Activated T-cell treated with anti-CD3 and anti-CD28 coated beads for 48 hours (primary cell): ENCODE measurements at places on chromosomes 11 and 22.
A peak's percentile ranks its signal among the peaks of the same experiment; 100 is the strongest.

GRCh38 chr11:130485983-130486382 is 37.5 kb downstream of the ADAMTS15 start:
- no peak for DNase-seq

GRCh38 chr11:119619665-119620064 is 109.3 kb downstream of the NECTIN1 start:
- no peak for DNase-seq

DNA sequence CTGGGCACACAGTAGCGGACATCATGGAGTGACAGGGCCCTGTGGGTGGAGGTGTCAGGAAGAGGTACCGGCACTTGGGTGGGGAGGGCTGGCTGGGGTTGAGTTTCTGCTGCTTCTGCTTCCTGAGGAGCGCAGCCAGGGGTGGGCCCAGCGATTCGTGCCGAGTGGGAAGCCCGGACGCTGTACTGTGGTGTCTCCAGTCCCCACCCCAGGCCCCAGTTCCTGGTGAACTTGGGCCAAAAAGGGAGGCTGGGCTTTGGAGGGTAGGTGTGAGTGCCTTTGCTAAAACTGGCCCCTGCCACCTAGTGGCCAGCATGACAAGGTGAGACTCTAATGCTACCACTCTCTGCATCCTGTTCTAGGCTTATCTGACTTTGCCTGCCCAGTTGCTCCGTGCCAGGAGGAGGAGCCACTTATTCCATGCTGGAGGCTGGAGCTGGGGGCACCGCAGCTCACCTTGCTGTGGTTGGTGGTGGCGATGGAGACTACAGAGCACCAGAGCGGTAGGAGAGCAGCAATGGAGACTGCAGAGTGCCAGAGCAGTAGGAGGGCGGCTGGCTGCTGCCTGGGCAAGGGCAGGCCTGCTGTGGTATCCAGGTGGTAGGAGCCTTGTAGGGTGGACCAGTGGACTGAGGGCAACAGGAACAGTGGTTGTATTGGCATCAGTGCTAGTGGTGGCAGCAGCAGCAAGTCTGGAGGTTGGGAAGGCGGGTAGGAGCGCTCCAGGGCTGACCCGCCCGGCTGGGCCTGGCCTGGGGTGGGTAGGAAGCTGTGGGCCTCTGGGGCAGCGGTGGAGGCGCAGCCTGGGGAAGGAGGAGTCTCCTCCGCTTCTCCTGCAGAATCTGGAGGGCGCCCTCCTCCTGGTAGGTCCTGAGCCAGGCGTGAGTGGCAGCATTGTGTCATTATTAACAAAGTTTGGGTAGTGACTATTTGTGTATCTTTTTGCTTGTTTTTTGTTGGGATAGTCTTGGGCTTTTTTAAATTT is 2.2 kb upstream of the RFPL2 start:
- DNase-seq: peak; percentile 18

DNA sequence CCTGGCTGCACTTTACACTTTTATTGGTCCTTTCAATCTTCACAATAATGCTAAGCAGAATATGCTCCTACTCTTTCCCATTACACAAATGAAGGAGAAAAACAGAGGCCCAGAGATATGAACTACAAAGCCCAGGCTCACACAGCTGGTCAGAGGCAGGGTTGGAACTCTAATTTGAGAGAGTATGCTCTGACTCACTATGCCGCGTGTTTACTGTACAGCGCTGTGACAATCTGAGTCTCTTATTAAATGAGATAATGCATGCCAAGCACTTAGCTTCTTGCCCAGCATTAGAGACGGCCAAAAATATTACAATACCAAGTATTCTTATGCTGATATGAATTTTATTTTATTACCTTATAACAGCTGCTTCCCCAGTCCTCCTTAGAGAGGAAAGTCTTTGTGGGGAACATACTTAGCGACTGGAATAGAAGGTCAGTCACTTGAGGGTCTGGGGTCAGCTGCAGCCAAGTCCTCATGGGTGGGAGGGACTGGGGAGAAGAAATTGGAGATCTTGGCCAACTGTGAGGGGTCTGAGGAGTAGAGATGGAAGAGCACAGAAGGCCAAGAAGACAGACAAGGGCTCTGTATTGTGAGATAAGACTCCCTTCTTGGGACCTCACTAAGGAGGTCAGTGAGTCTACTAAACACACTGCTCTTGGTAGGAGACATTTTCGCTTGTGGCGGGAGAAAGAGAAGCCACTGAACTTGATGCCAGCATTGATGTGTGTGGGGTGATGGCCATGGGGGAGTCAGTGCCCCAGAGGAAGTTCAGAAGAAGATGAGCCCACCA is 150.8 kb upstream of the TIMP3 start:
- no peak for DNase-seq

GRCh38 chr11:7677071-7677470 is 3.8 kb upstream of the CYB5R2 start:
- no peak for DNase-seq

DNA sequence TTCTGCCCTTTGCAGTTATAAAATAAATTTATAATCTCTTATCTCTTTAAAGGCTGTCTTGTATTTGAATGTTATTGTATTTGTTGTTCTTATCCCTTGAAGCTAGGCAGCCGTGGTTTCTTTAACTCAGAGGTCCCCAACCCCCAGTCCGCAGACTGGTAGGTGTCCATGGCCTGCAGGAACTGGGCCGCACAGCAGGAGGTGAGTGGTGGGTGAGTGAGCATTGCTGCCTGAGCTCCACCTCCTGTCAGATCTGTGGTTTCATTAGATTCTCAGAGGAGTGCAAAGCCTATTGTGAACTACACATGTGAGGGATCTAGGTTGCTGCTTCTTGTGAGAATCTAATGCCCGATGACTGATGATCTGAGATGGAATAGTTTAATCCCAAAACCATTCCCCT is 380.0 kb upstream of the CCDC90B start:
- no peak for DNase-seq

DNA sequence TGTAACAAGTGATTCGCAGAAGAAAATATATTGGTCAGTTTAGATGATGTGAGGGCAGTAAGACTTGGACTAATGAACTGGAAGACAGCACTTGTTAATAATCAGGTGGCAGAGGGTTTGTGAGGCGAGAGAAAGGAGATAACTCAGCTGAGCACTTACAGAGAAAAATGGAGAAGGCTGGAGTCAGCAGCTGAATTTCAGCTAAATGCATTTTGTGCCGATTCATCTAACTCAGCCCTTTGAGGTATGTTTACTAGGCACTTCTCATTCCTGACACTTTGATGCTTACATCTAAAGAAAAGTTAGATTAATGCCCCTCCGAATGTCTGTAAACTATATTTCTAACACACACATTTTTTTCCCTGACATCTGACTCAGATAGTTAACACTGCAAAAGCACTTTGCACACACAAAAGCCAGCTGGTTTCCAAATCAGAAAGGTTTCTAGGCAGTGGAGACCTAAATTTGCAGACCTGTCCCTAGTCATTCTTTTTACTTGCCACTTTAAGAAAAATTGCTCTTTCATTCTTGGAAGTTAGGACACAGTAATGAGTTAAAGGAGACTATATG is 859.5 kb upstream of the CCDC90B start:
- DNase-seq: no peak

GRCh38 chr11:86185381-86185750 is 59.2 kb upstream of the EED start:
- DNase-seq: no peak

DNA sequence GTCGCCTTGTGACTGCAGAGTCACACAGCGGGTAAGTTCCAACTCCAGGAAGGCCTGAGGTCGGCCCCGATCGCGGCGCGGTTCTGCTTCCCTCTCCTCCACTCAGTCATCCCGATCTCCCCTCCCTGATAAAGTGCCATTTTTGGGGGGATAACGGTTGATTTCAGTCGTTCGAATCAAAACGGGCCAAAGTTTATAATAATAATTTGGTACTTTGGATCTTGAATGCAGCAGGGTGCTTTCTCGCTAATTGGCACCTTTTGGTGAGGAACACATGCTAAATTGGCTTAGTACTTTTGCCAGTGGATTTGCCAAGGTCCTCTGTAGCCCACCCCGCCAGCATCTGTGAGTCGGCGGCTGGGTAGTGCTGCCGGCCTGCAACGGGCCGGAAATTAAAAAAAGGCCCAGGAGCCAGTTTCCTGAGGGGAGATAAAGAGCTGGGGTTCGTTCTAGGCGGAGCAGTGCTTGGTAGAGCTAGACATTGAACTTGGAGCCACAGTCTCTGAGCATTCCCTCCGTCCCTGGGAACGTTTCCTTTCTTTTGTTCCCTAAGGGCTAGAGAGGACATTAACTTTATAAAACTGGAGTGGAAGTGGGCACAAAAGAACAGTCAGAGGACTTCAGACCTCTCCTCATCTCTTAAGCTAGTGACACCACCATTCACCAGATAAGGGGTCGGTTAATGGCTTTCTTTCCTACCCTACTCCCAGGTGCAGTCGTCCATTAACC is 997 bp downstream of the UBE2L3 start:
- DNase-seq: no peak

GRCh38 chr22:49024775-49025440 is 802.8 kb downstream of the BRD1 start:
- DNase-seq: no peak

GRCh38 chr11:67484847-67485311 is 2.1 kb downstream of the AIP start:
- DNase-seq: peak; percentile 72

DNA sequence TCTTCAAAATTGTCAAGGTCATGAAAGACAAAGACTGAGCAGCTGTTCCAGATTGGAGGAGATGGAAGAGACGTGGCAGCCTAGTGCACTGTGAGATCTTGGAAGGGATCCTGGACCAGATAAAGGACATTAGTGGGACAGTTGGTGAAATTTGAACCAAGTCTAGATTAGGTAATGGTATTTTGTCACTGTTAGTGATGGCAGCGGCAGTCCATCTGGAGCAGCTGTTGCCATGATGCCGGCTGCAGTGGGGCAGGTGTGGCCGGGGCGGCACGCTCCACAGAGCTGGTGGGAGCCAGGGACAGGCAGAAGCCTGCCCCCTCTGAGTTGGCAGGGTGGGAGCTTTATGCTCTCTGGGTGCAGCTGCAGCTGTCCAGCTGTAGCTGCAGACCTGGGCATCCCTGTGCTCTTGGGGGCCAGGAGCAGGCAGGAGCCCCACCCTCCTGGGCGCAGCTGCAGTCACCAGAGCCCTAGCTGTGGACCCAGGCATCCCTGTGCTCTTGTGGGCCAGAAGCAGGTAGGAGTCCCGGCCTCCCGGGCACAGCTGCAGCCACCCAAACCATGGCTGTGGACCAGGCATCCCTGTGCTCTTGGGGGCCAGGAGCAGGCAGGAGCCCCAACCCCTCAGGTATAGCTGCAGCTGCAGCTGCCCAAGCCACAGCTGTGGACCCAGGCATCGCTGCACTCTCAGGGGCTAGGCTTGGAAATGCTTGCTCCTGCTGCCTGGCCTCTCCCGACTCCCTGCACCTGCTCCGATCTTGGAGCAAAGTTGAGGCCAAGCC is 20.7 kb downstream of the DIXDC1 start:
- DNase-seq: no peak

- DNase-seq: no peak
Measured at GRCh38 chr11:121755191-121755590, 302.4 kb upstream of the SORL1-AS1 start.

- DNase-seq: no peak
Measured at GRCh38 chr11:94025690-94026394, 4.7 kb downstream of the HEPHL1 start.

DNA sequence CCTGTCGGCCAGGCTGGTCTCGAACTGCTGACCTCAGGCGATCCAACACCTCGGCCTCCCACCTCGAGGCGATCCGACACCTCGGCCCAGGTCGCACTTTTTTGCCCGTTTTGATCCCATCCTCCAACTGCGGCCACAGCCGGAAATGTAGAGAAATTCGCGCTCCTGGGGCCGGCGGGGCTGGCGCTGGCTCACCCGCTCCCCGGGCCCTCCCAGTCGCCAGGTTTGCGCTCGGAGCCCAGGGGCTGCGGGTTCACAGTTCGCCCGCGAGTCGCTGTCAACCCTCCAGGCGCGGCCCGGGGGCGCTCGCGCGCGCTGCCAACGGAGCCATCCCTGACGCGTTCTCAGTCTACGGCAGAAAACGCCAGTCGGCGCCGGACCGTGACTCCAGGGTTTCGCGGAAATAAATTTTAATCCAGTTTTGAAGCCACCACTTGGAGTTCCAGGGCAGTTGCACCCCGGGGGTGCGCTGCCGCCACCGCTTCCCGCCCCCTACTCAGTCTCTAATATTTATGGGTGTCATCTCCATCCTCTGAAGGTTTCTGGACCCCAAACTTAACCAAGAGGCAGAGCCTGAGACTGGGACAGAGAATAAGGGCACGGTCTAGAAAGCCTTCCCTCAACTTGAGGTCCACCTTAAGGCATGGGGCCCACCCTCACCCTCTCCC is 1.5 kb upstream of the KLHDC7B start:
- DNase-seq: peak; percentile 86

- DNase-seq: no peak
Measured at GRCh38 chr22:32410459-32410858, 1.6 kb downstream of the RTCB start.

- DNase-seq: peak; percentile 69
Measured at GRCh38 chr22:36301384-36301828, 48.5 kb downstream of the APOL1 start.

DNA sequence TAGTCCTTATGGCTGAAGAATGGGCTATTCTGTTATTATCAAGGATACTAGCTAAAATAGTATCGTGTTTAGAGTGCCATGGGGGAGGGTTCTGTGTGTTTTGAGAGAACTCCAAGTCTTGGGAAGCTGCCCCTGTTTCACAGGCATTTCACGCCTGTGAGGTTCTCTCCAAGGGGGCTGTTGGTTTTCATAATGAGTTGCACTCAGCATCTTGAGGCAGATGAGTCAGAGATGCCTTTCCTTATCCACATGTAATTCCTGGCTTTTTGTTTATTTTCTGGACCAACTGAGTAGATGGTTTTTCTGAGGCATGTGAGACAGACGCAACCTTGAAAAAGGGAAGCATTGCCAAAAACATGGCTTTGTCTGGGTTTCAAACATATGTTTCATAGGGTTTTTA is 203.7 kb downstream of the ARHGAP42 start:
- DNase-seq: no peak

- no peak for DNase-seq
Measured at GRCh38 chr22:48331691-48332220, 1495.9 kb downstream of the BRD1 start.
